ENCODE measurements at places on chromosomes 7 and 10.

GRCh38 chr7:407721-408539 lies 111.7 kb downstream of the PDGFA start:
- no peak for DNase-seq

GRCh38 chr10:59057345-59057744 lies 119.1 kb upstream of the PHYHIPL start:
- DNase-seq, result no peak

DNA sequence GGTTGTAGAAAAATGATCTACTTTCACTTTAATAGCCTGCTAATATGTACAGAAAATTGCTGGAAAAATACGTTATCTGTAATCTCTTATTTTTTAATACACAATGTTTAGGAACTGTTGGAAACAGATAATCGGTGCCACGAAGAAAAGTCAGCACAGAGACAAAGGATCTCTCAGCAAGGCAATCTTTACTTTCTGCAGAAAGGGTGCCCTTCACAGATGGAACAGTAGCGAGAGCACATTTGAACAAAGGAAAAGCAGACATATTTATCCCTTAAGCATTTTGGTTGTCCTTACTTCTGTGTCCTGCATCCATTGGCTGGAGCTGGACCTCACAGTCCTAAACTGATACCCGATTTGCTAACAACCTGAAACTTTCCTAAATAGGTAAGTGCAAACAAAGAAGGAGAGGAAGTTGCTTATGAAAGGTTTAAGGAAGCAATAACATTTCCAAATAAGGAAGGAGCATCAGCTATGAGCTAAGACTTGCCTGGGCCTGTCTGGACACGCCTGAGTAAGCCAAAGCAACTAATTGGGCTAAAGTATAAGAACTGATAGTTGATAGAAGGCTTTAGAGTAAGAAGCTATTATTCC lies 640.0 kb downstream of the SH2D4B start:
- no peak for DNase-seq

DNA sequence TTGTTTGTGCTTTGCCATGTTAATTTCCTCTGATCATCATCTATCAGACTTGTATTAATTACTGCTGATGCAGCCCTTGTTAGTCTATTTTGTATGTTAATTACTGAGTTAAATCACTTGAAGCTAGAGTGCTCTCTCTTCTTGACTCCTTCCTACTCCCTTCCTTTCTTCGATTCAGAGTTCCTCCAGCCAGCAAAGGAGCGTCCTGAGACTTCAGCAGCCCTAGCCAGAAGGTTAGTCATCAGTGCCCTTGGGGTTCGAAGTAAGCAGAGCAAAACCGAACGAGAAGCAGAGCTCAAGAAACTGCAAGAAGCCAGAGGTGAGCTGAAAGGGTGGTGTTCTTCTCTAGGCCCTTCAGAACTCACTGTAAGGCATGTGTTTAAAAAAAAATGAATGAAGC lies 32.1 kb downstream of the LOXL4 start:
- DNase-seq, result no peak

DNA sequence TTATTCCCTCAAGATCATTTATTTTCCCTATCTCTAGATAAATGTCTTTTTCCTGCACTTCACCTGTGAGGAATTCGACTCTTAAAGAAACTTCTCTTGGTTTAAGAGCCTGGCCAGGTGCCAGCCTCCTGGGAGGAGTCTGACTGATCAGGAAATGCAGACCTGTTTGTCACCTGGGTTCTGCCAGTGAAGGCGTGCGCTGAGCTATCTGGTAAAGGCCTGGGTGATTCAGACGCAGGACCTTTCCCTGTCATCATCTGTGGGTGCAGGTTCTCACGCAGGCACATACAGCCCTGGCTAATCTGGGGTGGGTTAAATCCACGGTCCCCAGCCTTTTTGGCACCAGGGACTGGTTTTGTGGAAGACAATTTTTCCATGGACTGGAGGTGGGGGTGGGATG lies 65.3 kb upstream of the AQP1 start:
- no peak for DNase-seq

DNA sequence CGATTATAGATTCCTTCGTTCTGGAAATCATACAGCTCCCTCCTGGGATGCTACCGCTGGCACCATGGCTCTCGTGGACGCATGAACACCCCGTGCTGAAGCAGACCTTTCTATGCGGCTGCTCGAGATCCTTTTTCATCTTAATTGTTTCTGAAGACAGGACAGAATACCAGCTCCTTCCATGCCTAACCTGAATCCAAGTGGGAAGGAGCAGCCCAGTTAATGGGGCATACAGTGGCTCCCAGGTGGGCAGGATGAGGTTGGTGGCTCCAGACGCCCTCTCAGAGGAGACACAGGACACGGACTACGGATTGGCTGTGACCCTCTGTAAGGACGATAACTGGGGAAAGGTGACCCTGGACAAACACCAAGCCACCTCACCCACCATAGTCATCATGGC lies 18.4 kb upstream of the LOXL4 start:
- no peak for DNase-seq

- DNase-seq, result no peak
These were observed 60.4 kb upstream of the STRIP2 start for GRCh38 chr7:129373651-129374428.

DNA sequence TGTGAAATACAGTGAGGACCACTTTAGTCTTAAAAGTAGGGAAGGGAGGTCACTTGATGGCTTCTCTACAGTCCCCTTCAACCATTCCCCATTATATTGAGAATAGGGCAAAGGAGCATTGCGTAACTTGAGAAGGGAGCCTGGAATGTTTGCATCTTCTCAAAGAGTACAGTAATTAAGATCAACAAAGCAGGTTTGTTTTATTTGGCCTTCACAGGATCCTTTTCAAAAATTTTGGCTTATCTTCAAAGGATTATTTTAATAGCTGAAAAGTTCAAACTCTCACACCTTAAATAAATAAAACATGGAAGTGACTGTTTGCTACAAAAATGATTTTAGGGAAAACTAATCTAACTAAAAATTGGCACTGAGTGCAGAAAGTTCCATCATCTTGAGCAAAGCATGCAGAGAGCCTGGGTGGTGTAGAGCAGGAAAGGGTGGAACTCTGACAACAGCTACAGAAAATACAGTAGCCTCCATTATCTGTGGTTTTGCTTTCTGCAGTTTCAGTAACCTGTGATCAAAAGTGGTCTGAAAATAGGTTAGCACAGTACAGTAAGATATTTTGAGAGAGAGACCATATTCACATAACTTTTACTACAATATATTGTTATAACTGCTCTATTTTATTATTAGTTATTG lies 214.0 kb downstream of the MDFIC start:
- no peak for DNase-seq

DNA sequence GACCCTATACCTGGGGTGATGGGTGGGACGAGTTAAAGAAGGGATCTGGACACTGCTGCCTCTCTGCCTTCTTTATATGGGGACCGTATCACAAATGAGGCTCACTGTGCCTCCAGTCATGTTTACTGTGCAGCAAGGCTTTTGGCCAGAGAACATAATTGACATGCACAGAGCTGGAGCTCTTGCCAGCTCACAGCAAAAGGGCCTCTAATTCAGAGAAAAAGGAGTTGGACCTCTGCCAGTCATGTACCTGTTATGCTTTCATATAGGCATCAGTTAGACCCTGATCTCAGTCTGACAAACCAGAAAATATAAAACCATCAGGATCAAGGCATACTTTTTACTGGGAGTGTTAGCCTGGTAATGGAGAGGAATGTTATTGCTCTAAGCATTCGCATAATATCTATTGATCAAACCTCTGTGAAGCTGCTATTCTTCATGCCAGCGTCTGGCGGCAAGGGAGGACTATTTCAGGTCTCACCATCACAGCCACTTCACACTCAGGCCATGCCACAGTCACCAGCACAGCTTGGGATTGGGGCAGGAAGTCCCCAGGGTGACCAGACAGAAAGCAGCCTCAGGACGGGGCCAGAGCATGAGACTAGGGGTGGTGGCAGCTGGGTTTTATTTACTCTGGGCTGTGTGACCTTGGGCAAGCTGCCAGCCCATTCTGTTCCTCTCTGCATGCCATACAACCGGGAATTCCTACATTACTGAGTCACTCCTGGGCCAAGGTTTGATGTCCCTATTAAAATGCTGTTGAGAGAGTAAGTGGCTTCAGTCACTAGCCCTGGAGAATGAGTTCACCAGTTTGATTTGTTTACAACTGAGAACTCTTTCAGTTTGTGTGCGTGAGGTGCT lies 90.1 kb downstream of the NPSR1 start:
- DNase-seq, result no peak

- no peak for DNase-seq
These were observed 152.9 kb downstream of the CCDC3 start for GRCh38 chr10:12848439-12849173.

DNA sequence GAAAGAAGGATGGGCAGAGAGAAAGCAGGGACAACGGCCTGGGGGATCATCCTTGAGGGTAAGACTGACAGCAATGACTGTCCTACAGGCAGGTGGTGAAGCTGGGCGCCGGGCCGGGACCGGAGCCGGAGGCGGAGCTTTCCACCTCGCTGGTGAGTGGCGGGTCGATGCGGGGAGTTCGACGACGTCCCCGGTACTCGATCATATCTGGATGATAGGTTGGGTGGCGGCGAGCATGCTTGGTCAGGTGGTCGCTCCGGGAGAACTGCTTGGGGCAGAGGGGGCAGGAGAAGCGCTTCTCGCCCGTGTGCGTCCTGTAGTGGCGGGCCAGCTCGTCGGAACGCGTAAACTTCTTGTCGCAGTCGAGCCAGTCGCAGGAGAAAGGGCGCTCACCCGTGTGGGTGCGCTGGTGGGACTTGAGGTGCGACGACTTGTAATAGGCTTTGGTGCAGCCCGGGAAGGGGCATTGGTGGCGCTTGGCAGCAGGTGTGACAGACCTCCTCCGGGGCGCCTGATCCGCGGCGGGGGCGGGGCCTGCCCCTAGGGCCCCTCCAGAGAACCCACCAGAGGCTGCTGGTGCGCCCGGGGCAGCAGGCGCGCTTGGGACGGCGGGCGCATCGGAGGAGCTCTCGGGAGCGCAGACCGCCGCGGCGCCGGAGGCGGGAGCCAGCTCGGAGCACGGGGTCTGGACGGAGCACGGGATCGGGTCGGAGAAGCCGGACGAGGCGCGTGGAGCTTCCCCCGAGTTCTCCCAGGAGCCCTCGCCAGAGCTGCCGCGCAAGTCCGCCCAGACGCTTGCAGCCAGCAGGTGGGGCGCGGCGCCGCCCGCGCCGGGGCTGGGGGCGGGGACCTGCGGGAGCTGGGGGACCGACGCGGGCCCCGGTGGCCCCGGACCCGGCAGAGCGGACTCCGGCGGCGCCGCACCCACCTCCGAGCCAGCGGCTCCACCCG lies 752 bp downstream of the KLF14 start:
- no peak for DNase-seq

GRCh38 chr10:5399332-5399731 lies 5.3 kb downstream of the TUBAL3 start:
- DNase-seq, result no peak

DNA sequence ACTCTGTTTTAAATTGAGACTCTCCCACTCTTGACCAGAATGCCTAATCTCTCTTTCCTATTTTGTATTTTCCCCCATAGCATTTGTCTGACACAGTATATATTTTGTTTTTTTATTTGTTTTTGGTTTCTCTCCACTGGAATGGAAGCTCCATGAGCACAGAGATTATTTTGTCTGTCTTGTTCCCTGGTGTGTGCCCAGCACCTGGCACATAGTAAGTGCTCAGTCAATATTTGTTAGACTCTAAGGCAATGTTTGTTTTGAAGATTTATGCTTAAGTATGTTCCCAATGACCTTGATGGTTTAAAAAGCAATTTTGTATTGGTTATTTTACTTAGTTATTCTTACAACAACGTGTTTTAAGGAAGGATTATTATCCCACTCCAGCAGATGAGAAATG lies 201.8 kb downstream of the DYNC1I1 start:
- DNase-seq, result no peak

- no peak for DNase-seq
These were observed 32.8 kb downstream of the PIK3AP1 start for GRCh38 chr10:96687317-96688012.

DNA sequence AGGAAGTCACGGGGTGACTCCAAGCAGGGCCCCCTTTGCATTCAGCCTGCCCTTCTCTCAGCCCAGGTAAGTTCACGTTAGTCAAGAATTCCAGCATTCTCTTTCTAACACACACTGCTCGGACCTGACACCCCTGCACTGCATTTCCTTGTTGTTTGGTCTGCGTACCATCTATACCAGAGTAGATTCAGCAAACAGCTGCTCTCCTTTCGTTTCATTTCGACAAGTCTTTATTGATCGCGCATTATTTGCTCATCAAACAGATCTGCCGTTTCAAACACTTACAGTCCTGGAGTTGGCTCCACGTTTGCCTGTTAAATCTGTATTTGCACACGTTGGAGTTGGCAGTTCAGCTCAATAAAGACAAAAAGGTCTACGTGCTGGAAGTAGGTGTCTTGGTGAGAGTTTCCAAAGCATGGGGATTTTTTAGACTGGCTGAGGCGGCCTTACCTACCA lies 495.1 kb downstream of the RPS24 start:
- no peak for DNase-seq

GRCh38 chr7:150988230-150989226 lies 2.3 kb upstream of the NOS3 start:
- peak; percentile 52 for DNase-seq

- no peak for DNase-seq
These were observed 273.6 kb upstream of the KLF6 start for GRCh38 chr10:4058514-4059029.

DNA sequence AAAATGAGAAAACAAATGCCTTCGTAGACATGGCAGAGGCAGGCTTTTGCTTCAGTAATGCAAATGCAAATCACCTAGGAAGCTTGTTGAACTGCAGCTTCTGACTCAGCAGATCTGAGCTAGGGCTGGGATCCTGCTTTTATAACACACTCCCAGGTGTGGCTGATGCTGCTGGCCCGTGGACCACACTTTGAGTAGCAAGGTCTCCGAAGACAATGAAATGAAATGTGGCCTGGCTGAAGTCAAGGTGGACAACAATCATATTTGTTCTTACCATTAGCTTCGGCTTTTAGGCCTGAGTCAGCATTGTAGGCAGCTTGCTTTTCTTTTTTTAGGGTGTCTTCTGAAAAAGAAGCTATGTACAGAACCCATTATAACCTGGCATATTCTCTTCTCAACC lies 26.3 kb downstream of the COL17A1 start:
- DNase-seq, result no peak

DNA sequence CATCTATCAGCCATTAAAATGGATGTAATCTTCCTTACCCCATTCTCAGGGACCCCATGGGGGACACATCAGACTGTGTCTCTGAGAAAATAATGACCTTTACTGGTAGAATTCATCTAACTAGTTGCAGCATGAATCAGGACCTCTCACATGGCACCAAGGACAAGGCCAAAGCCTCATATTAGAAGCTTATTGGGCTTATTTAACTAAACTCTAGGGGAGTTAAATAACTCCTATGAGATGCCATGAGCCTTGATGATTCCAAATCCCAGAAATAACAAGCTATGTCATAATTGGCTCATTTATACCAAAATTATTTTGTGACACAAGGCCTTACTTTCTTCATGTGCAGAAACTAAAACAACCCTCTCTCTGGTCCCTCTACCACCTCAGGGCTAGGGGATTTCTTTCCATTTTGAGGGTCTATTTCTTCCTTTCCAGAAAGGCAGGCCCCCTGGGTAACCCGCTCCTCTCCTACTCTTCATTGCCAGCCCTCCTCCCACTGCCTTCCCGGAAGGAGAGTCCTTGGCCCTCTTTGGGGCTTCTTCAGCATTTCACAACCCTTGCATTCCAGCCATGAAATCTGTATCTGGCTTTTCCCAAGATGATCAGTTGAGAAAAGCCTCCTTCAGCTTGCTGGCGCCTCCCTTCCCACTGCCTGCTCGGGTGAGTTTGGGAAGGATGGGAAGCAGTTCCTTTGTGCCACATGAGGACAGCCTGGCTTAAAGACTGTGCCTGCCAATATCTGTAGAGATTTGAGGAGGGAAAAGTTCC lies 41.8 kb upstream of the TRIM8 start:
- DNase-seq, result no peak
